ENCODE measurements at places on chromosomes 1 and 21.

DNA sequence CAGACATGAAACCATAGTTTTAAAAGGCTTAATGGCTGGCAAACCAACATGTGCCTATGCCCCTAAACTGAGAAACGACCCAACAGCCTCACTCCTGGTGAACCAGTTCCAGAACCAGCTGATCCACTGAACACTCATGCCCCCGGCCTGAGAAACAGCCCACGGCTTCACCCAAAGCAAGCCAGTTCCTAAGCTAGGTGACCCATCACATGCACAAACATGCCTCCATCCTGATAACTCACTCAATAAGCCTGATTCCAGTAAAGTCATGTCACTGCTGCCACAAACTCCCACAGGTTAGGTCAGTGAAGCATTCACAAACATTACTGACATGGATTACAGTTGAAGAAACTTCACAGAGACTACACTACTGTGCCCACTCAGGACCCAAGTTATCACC, 161.6 kb downstream of the USH2A start:
- no peak for DNase-seq

DNA sequence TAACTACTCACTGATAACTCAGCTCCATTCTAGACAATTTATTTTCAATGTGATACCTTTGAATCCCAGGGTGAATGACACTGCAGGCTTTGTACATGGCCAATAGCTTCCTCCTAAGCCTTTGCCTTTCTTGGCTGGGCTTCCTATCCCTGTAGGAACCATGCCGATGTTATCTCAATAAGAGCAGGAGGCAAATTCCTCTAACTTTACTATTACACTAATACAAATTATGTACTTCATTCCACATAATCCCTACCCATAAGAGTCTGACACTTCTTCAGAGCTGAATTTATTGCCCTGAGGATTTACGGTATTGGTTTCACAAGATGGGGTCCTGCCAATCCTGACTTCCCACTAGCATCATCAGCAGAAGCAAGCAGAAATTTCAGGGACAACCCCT, 14.0 kb downstream of the TGFBR3 start:
- no peak for DNase-seq

DNA sequence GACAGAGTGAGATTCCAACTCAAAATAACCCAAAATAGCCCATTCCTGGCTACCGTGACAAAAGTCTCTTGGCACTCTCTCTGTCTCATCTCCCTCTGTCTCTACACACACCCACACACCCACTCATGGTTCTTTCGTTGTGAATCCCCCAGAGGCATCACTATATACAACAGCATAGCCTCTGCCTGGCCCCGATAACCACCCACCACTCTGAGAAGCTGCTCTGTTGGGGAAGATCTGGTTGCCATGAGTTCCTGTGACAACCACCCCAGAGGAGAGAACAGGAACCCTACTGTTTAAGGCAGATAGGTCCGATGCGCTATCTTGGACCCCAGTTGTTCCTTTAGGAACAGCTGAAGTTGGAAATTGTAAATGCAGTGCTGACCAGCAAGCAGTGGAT, 70.4 kb upstream of the LYST start:
- no peak for DNase-seq

- DNase-seq = peak; percentile 68
Measured at GRCh38 chr1:54798769-54799641, 2.1 kb downstream of the TTC22 start.

DNA sequence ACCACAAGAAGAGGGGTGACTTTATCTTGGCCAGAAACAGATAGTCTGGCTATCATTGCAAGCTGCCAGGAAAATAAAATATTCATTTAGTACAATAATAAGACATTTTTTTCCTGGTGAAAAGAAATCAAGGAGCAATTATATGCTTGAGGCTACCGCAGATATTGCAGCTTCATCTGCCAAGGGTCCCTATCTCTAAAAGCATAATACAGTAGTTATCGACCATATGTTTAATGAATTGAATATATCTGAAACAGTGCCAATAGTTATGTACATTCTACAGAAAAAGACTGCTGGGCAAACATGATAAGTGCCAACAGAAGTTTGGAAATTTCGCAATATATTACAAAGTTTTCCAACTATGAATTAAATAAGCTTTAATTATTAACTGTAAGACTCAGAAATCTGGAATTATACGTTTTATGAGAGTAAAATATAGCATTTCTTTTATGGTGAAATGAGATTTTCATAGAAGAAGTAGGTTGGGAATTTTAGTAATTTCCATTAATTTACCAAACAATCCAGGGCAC, 561.1 kb upstream of the ZP4 start:
- DNase-seq = no peak

- no peak for DNase-seq
Measured at GRCh38 chr1:87451229-87451920, 122.7 kb downstream of the LMO4 start.

- no peak for DNase-seq
Measured at GRCh38 chr21:29851611-29852010, 88.2 kb downstream of the GRIK1 start.

DNA sequence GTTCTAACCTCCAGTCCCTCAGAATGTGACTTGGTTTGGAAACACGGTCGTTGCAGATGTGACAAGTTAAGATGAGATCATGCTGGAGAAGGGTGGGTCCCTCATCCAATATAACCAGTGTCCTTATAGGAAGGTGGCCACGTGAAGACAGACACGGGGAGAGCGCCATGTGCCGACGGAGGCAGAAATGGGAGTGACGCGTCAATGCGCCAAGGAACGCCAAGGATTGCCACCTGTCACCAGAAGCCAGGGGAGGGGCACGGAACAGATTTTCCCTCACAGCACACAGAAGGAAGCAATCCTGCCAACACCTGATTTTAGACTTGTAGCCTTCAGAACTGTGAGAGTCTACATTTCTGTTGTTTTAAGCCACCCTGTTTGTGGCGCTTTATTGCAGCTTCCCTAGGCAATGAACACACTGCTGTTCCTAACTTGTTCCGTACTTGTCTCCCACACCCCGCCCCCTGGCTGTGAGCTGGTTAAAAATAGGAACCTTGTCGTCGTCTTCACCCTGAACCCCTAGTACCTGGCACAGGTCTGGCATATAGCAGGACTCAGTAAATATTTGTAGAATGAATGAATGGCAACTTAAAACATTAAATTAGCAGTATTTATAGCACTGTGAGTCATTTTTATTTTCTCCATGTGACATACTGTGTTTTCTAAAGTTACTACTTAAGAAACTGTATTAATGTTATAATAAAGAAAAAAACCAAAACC, 14.2 kb downstream of the RIMS3 start:
- DNase-seq = no peak

GRCh38 chr1:121594096-121594495, 409.3 kb downstream of the SRGAP2C start:
- no peak for DNase-seq

DNA sequence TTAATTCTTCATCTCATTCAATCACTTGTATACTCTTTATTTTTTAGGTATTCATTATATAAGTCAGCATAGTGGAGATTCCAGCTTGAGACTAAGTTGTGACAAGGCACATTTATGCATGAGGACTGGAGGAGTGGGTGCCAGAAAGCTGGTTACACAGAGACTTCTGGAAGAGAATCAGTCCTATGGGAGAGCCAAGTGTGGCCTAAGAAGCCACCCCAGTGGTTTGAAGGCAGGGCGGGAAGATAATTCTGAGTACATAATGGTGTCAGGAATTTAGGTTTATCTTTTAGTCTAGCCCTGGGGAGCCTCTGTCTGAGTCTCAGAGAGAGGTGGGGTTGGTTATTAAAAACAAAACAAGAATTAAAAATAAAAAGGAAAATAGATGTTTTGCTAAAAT, 83.0 kb downstream of the SPAG17 start:
- DNase-seq = no peak

DNA sequence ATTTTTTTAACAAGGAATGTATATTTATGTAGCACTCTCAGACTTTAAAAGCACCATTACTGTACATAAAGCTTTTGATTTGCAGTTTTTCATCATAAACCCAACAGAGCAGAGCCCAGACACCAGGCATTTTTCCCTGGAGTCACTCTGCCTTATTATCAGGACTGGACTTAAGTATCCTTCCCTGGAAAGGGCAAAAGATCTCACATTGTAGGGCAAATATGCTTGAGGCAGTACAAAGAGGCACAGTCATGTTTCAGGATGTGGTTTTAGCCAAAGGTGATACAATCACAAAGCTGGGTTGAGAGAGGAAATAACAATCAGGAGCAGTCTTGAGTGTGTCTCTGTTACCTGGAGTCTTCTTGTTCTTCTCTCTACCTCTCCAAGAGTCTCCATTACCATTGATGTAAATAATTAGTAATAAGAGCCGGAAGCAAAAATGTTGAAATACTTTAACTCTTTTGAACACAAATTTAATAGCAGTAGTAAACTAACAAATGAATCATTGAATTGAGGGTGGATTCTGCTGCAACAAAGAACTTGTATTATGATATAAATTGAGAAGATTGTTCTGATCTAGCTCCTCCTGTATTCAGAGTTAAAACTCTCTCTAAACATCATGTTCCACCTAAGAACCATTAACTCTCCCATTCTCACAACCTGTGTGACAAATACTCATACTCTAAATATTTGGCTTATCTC, 160.5 kb downstream of the LTN1 start:
- no peak for DNase-seq

GRCh38 chr21:39611551-39612190, 1.1 kb upstream of the B3GALT5 start:
- no peak for DNase-seq

- no peak for DNase-seq
Measured at GRCh38 chr1:116312681-116313069, 60.4 kb upstream of the ATP1A1 start.

DNA sequence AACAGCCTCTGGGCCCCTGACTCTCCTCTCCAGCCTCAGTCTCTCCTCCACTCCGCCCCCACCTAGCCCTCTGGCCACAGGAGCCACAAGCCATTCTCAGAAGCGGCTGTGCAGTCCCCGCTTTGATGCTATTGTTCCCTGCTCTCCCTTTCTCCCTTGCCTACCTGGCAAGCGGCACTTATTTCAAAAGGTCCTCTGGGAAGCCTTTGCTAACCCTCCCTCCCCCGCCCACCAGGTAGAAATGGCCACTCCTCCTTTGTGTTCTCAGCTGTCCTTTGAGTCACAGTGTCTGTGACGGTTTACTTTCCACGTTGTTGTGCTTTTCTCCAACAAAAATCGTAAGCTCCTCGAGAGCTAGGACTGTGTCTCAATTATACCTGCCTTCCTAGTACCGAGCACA, 338.4 kb upstream of the PROX1 start:
- DNase-seq = no peak

DNA sequence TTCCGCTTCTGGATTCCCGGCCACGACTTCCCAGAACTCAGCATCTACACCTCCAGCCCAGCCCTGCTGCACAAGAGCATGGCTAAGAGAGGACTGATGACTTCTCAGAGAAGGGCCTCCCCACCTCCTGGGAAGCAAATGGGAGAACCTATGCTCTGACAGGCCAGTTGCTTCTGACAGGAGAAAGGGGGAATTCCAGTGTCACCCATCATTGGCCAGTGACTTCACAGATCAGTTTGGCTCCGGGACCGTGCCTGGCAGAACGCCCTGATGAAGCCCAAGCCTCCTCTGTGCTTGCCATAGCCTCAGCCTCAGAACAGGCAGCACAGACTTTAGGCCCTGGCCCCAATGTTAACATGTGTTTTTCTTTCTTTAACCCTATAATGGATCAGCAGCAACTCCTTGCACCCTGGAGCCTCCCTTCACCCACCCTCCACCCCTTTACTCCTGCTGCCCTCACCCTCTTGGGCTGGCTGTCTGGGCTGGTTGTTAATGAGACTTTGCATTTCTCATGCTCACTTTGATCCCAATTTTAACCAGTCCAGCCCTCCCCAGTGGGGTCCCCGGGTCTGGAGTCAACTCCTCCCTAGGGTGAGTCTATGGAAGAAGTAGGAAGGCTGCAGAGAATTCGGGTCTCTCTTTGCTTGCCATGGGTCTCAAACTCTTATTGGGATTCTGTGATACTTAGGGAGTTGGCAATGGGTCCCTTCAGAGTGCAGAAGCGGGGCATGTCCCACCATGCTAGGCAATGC, 42.7 kb upstream of the SLC30A1 start:
- no peak for DNase-seq

- DNase-seq = no peak
Measured at GRCh38 chr1:100422065-100422464, 69.8 kb downstream of the CDC14A start.

- DNase-seq = no peak
Measured at GRCh38 chr1:4851385-4852065, 197.1 kb downstream of the AJAP1 start.

- no peak for DNase-seq
Measured at GRCh38 chr1:156970017-156970416, 49.6 kb downstream of the LRRC71 start.

DNA sequence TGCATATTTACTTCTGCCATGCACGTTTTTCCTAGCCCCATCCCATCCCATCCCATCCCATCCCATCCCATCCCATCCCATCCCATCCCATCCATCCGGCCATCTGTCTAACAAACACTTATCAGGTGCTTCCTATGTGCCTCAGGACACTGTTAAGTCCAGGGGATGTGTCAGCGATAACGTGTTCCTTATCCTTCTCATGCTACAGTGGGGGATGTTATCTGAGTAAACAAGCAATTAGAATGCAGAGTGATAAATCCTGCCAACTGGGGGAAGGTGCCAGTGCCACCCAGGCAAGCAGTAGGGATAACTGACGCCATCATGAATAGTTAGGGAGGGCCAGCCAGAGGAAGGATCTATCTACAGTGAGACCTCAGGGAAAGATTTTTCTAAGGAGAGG, 304.2 kb downstream of the CAMTA1 start:
- DNase-seq = no peak
